GOT3 (cell line): ENCODE measurements at places on chromosomes 1 and 21.

- no peak for DNase-seq
These were observed 91.9 kb downstream of the LEPR start for GRCh38 chr1:65512383-65512782.

GRCh38 chr1:25771221-25772114, 28.5 kb upstream of the SELENON start:
- no peak for DNase-seq

DNA sequence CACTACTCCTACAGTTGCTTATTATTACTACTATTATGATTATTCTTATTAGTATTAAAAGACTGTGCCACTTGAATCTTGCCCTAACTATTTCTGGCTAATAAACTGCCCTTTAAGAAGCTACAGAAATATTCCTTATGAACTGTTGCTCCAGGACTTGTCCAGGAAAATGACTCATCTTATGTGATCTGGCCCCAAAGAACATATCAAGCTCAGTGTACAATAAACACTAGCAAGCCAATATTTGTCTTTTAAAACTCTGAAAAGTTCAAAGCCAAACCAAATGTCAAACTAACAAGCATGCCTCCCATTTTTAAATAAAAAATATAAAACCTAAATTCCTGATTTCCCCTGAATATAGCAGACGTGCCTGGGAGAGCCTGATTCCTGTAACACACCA, 88.7 kb upstream of the SIM2 start:
- no peak for DNase-seq

- no peak for DNase-seq
These were observed 8.5 kb downstream of the TP53BP2 start for GRCh38 chr1:223837206-223837605.

- no peak for DNase-seq
These were observed 61.5 kb upstream of the TIAM1 start for GRCh38 chr21:31405604-31406003.

DNA sequence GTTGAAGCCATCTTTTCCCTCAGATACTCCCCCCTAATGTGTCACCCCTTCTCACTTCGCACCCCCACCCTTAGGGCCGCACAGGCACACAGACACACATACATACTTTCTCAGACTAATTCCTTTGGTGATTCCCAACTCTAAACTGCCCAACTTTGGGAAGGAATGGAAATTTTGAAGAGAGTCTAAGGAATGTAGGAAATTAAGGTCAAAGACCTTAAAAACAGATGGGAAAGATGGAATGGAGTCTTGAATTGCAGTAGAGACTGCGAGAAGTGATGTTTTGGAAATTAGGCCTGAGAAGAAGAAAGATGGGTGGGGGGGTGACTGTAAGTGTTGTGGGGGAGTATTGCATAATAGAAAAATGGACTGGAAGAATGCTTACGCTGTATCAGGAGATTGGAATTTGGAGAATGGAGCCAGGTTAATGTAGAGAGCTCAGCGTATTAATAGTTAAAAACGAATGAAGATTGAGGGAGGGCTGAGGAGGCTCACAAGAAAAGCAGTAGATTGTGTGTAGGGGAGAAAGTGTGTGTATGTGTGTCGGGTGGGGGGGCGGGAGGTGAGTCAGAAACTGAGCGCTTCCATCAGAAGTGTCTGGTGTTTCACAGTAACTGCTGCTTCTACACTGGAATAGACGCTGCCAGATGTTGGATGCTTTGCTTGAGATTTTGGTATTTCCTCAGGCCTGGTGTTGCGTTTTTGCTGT, 1.7 kb downstream of the PIP5K1A start:
- no peak for DNase-seq

GRCh38 chr1:93573940-93574469, 107.6 kb downstream of the BCAR3 start:
- DNase-seq, result no peak

GRCh38 chr1:156496211-156496761, 4.3 kb downstream of the MEF2D start:
- DNase-seq, result no peak

DNA sequence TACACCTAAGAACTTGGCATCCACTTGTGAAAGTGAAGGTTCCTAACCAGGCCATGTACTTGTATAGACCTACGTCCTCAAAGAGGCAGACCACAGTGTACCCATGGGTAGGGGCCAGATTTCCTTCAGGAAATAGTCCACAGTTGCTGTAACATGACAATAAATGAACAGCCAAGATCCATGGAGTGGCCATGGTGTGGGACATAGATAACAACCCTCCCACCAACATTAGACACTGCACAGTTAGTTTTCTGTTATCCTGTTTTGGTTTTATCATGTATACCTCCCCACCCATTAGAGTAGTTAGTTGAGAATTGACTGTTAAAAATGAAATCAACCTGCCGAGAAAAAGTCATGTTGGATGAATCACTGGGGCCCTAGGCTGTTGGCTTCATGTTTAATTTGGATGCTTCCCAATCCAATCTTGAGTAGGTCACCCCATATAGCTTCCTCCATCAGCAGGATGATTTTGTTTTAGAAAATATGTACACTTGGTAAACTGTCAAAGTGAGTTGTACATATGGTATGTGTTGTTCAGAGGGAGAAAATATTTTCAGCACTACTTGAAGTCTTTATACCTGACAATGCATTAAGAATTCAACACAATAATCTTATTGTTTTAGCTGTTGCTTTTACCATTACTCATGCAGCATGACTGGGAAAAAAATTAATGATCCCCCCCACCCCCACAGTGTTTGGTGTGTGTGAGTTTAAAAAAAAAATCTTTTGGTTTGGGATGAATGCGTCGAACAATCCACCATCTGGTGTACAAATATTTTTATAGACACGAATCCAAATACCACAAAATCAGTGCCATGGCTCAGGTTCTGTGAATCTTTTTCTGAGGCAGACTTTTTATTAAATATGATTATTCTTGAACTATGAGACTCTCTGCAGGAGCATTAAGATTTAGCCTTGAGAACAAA, 88.3 kb upstream of the ARHGAP29 start:
- no peak for DNase-seq
